ENCODE measurements at places on chromosomes 12 and 14.

DNA sequence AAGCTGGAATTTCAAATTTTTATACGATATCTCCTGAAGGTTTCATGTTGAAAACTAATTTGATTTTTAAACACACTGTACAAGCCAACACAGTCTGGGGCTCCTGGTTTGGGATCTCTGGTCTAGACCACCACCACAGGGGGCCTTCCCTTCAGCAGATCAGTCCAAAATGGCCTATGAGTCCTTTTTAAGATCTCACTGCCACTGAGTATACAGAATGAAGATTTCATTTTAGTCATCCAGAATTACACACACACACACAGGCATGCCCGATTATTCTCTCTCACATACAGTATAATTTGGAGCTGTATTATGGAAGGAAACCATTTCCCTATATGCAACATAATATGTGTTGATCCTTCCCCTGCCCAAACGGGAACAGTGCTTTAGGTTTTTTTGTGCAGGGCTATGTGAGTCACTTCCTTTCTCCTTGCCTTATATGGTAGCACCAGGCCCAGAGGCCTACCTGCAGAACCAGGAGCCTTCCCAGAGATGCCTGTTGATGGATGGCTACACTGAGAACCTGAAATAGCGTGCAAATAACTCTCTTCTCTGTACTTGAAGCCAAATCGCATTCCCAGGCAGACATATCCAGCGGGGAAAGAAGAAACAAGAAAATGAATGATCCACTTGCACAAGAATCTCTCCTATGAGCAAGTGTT, 28.1 kb upstream of the WNK1 start:
- ATAC-seq, result peak; percentile 71

DNA sequence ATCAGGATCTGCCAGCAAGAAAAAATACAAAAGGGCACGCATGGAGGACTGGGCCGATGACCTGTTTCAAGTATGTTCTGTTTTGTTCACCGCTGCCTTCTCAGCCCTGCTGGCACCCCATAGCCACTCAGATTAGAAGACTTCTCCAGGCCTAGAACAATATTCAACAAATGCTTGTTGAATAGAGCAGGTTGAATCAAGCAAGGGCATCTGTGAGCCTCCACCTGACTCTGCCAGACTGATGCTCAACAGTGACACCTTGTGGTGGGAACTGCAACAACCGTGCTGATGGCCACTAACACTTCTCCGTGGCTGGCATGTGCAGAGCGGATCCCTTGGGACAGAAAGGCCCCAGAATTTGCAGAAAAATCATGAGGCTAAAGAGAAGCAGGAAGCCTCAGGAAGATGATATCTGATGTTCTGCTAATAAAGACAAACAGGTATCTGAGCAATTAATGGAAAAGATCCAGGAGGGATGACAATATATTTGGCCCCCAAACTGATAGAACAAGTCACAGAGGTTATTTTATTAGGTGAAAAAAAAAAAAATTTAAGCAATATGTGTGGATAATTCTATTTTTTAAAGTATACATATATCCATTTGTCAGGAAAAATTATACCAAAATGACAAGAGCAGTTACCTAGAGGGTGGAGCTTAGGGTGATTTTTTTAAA, 114.3 kb downstream of the KSR2 start:
- no peak for ATAC-seq

DNA sequence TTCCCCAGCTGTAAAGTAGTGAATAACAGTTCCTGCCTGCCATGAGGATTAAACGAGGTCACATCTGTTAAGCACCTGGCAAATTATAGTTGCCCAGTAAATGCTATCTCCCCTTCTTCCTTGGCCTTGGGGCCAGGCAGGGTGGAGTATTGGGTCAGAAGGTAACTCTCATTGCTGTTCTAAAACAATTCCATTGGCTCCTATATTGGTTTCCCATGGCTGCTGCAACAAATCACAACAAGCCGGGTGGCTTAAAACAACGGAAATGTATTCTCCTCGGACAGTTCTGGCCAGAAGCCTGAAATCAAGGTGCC, 31.9 kb downstream of the MMAB start:
- ATAC-seq, result no peak

DNA sequence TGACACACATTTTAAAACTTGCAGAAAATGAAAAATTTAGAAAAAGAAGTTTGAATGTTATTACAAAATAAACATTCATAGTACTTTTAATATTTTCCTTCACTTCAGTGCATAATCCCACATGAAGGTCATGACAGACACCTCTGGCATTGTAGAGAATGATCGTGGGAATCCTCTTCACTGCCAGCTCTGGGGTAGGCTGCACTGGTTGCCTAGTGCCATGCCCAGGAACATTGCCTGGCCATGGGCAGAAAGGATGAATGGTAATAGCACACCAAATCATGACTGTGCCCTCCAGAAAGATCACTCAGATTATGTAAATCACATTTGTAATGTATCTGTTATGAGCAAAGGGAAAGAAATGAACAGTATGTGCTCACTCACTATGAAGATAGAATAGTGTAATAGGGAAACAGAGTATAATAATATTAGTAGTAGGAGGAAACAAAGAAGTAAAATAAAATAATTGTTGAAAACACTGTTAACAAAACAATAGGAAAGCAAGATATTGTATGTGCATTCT, 161.6 kb downstream of the PLCZ1 start:
- no peak for ATAC-seq

DNA sequence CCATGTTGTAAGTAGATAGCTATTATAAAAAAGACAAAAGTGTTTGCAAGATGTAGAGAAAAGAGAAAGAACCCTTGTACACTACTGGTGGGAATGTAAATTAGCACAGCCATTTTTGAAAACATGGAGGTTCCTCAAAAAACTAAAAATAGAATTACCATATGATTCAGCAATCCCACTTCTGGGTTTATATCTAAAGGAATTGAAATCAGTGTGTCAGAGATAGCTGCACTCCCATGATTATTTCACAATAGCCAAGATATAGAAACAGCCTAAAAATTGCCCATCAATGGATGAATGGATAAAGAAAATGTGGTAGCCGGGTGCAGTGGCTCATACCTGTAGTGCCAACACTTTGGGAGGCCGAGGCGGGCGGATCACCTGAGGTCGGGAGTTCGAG, 9.2 kb downstream of the PSMC6 start:
- ATAC-seq, result no peak

DNA sequence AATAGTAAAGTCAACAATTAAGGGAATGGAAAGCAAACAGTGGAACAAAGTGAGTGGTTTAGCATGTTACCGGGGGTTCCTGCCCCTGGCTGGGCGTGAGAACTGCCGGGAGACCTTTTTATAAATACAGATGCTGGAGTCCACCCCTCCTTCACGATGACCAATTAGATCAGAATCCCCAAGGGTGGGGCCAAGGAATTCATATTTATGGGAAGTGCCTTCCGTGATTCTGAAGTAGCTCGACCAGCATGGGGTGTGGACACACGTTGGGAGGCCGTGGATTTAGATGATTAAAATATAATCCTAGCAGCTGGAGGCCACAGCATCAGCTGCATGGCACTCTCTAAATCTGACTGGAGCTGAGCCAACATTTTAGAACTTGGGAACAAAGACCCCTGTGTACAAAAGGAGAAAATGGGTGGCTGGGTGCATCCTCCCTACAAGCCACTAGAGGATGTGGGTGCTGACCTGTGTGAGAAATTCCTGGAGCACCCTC, 87.9 kb downstream of the SRRM4 start:
- ATAC-seq, result no peak

DNA sequence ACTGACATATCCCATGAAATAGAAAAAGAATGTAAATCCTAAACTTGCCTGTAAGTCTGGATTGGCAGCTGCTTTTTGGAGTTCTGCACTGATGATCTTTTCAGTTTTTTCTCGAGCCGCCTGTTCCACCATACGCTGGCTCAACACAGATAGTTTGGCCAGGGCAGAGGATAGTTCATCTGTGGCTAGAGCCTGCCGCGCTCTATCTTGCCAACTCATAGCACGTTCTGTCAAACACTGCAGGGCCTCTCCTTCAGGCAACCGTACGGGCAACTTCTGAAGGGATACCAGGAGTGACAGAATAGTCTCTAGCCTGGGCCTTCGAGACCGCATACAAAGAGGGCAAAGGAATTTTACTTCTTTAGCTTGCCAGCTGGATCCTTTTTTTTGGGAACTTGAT, 44.8 kb upstream of the SLC6A13 start:
- ATAC-seq, result no peak

DNA sequence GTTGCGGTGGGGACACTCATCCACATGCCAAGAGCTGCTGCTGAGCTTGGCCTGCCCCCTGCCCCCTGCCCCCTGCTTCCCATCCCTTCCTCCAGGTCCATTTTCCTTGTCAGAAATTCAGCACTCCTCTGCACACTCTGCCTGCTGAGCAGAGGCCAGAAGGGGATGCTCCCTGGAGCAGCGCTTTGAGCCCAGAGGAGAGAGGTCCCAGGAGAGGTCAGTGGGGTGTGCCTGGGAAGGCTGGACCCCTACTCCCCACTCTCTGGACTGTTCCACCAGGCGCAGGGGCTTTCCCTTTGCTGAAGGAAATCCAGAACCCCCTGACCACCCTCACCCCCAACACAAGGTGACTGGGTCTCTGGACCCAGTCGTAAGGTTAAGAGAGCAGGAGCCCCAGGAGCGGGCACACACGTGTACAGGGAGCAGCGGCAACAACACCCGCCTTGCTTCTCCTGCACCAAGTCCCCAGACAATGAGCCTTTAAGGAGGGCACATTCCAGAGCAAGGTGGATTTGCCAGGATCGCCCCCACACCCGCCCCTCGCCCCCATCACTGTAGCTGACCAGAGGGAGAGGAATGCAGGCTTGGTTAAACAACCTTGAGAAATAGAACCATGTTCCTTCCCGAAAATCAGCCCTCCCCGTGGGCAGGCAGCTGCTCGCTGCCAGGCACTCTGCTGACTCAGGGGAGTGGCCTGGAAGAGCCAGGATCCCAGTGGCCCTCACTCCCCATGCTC, 30.7 kb downstream of the ISCA2 start:
- ATAC-seq, result no peak

GRCh38 chr14:92409043-92409442, 86.1 kb downstream of the SLC24A4 start:
- no peak for ATAC-seq

GRCh38 chr12:32052212-32052713, 54.4 kb upstream of the BICD1 start:
- ATAC-seq, result no peak
